Pancreas (tissue), 10 donors: ENCODE measurements at places on chromosomes 12 and 14.

- no peak for DNase-seq
Measured at GRCh38 chr14:62079038-62079437, 316.8 kb downstream of the SNAPC1 start.

DNA sequence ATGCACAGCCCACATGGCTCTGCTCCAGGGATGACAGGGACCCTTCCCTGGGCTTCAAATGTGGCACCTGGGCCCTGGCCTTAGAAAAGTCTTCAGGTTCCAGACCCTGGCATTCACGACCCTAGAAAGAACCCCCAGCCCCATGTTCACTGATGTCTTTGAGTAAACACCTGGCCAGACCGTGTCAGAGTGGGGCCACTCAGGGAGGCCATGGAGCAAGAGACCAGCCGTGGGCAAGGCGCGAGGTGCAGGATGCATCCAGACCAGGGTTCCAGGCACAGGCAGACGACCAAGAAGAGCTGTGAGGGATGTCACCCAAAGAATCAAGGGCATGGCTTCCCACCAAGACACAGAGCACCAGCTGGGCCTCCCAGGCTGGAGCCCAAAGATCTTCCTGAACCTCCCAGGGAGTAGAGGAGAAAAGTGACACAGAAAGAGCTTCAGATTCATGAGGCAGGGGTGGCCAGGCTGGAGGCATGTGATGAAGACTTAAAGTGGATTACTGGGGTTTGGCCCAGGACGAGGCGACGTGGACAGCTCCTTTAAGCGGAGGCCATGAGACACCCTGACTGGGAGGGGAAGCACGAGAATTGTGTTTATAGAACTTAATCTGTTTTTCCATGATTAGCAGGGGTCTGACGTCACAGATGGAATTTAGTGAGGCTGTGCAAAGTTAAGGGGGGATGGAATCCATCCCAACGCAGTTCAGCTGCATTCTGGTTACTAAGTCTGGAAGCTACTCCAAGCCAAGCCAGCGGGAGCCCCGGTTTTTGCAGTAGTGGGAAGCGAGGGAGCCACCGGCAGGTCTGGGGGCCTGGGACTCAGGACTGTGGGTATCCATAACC is 61.6 kb downstream of the ARL6IP4 start:
- peak; percentile 41 for DNase-seq

GRCh38 chr12:131943876-131944275 is 5.9 kb upstream of the EP400 start:
- no peak for DNase-seq

- no peak for DNase-seq
Measured at GRCh38 chr12:51118706-51119105, 35.3 kb upstream of the CSRNP2 start.

GRCh38 chr14:21647380-21647779 is 6.3 kb upstream of the OR4E2 start:
- DNase-seq: no peak

GRCh38 chr12:12835378-12836146 is 22.4 kb downstream of the DDX47 start:
- no peak for DNase-seq

DNA sequence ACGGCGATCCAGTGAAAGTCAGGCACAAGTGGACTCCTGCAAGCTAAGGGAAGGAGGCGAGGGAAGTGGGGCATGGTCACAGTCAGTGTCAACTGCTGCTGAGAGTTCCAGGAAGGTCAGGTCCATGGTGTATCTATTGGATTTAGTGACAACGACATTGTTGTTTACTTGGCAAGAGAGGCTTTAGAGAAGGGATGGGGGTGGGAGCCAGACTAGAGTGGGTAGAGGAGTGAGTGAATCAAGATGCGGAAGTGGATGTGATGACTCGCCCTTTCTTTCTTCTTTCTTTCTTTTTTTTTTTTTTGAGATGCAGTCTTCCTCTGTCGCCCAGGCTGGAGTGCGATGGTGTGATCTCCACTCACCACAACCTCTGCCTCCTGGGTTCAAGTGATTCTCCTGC is 12.5 kb downstream of the P2RX7 start:
- no peak for DNase-seq

DNA sequence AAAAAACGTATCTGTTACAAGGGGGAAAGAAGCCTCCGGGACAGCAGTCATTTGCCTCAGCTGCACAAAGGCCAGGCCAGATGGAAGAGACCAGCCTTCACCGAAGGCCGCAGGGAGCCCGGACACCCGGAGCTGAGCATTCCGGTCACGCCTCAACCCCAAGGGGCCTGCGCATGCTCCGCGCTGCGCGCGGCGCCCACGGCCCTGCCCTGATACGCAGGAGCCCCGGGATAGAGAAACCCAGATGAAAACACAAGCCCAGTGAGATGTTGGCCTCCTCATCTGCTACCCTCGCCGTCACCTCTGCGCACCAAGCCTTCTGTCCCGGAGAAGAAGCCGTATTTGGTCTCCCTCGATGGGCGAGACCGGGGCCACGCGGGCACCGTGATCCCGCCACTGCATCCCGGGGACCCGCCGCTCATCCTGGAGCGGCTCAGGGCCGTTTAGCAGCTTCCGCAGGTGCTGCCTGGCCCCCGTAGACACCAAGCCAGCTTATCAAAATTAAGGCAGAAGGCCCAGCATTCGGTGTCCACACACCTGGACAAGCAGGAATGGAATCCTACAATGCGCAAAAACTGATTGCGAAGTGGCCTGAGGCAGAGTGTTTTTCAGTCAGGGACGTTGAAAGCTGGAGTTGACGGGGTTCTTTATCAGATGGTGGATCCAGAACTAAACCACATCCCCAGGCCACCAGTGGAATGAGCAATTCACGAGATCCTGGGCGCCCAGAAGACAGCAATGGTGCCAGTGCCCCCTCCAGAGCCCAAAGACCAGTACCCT is 2.6 kb downstream of the OR8S1 start:
- DNase-seq: no peak

DNA sequence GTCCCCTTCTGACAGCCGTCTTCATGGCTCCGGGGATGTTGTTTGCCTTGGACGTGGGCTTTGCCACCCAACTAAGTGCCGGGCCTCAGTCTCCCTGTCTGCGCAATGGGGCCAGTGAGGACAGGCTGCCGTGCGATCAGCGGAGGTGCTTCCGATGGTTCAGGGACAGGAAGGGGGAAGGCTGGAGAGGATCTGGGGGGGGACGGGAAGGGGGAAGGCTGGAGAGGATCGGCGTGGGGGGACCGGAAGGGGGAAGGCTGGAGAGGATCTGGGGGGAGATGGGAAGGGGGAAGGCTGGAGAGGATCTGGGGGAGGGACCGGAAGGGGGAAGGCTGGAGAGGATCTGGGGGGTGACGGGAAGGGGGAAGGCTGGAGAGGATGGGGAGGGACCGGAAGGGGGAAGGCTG is 3.4 kb downstream of the MMP17 start:
- no peak for DNase-seq

DNA sequence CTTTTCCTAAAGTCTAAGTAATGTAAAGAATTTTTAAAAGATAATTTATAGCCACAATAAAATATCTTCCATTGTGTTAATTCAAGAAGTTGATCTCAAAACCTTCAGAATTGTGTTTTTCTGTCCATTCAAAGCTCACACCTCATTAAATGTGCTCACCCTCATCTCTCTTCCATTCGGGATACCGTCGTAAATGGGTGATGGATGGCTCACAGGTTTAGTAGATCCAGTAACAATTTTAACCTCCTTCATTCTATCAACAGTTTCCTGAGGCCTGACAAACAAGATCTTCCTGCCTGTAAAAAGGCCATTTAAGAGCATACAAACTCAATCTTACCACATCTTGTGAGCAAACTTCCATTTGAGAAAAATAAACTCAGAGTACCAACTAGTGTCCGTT is 9.4 kb upstream of the FLRT2 start:
- no peak for DNase-seq

DNA sequence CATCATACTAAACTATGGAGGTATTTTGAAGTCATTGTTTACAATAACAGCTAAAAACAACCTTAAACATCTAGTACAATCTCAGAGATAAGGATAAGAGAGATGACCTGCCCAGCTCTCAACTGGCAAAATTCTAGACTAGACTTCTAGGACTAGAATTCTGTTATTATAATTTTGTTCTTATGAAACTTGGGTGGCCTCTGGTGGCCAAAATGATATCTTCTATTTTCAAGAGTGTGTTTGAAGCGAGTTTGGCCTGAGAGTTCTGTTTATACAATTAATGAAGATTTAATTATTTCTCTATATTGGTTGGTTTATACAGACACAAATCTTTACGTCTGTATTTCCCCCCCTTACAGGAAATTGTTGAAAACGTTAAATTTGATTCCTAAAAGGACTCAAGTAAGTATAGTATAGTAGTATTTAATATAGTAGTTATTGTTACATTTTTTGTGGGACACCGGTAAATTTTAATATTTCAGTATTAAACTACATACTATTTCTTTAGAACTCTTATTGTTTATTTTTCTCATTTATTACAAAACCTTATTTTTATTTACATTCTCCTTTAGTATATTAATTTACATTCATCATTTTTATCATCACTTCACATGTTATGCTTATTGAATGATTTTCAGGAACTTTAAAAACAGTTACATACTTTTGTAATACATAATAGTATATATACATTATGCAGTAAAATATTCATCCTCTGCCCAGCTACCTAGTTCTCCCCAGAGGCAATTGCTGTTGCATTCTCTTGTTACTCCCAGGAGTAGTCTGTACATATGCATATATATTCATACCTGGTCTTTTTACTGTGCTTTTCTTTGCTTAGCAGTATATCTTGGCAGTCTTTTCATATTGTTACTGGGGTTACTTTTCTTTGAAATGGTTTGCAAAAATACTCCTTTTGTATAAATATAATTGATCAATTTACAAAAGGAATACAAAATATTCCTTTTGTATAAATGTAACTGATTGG is 6.6 kb downstream of the PPHLN1 start:
- no peak for DNase-seq

- peak; percentile 50 for DNase-seq
Measured at GRCh38 chr14:105311838-105312237, 2.7 kb upstream of the PACS2 start.

DNA sequence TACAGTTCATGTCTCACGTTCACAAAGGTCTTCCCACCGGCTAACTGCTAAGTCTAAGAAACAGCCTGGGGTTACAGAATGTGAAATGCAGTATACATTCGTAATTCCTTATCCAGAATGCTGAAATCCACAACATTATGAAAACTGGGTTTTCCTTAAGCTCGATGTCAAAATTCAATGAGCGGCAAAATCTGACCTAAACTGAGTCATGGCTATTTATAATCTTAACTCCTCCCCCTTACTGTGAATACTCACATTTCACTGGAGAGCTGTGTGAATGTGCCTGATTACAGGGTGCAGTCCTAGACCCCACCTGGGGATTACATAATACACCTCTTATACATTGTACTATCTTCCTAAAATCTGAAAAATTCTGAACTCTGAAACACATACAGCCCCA is 35.3 kb downstream of the STX2 start:
- no peak for DNase-seq

DNA sequence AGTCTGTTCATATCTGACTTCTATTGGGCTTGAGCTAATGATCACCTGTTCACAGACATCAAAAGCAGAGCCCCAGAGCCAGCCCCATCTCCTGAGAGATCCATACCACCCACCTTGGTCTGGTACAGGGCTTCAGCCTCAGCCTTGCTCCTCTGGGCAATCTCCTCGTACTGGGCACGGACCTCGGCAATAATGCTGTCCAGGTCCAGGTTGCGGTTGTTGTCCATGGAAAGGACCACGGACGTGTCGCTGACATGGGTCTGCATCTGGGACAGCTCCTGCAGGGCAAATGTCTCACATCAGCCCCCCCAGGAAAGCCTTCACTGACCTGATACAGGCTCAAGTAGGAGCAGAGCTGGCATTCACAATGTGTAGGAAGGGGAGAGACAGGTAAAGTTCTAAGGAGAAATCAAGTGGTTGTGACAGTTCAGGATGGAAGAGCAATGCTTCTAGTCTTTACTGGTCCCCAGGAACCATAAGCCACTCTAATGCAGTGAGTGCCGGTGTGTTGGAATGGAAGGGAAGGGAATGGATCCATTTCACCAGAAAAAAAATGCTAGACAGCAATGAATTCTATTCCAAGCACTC is 5.2 kb downstream of the KRT4 start:
- DNase-seq: no peak

DNA sequence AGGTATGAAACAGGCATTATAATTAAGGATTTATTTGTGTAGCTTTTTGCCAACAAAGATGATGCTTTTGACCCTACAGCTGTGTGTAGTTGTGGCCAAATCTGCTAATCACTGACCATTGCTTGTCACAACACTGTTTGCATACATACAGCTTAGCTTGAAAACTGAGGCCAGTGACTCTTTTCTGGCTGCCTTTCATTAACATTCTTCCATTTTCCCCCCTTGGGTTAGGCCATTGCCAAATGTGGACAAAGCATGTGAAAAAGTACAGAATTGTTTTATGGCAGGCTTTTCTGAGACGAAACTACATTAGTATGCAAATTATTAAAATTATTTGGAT is 263.3 kb downstream of the SLC16A7 start:
- DNase-seq: no peak

- DNase-seq: peak; percentile 63
Measured at GRCh38 chr12:124520907-124521306, 46.5 kb downstream of the NCOR2 start.

DNA sequence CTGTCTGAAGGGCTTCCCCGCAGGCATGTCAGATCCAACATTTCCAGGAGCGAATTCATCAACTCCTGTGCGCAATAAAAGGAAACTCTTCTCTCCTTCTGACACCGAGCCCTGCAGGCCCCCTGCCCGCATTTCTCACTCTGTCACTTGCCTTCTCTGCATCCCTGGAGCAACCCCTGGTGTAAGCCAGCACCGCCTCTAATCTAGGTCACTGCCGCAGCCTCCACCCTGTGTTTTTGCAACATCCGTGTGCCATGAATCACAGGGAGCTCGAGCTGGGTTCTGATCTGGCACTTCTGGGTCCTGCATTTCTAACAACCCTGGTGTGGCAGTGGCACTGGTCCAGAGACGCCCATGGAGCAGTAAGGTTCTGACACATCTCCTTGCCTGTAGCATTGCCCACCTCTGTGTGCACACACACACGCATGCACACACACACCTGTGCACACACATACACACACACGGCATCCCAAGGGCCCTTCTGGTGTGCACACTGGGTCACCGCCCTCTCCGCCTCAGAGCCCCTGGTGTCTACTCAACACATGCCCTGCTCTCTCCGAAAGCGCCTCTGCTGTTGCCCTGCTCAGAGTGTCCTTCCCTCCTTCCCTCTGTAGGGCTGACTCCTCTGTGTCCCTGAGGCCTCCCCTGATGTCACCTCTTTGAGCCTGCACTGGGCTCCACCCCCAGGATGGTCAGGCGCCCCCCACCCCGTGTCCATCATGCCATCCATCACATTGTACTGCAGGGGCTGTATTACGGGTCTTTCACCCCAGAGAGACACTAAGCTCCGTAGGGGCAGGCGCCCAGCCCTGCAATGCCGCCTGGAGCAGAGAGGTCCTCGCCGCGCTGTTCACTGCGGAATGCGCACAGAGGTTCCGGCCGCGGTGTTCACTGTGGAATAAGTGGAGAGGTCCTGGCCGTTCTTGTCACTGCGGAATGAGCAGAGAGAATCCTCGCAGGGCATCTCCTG is 111.4 kb upstream of the SFSWAP start:
- DNase-seq: no peak

- no peak for DNase-seq
Measured at GRCh38 chr12:3364226-3364625, 126.8 kb upstream of the PRMT8 start.
